ENCODE measurements at places on chromosomes 3 and 15.

DNA sequence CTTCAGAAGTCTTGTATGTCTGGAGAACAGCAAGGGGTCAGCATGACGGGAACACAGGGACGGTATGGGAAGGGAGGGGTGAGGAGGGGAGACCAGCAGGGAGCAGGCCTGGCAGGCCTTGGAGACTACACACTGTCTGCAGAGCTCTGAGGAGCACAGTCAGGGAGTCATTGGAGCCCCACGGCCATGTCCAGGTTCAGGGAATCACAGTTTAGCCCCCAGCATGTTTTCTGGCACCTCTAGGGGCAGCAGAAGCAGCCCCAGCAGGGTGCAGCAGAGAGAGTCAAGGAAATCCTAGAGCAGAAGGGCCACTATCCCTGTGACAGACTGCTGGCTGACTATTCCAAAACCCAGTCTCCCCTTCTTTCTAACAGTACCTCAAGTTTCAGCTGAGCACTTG, 3.2 kb downstream of the LAMP3 start:
- peak; percentile 38 for DNase-seq

GRCh38 chr3:68007621-68008226, 353.3 kb upstream of the SUCLG2 start:
- no peak for DNase-seq

DNA sequence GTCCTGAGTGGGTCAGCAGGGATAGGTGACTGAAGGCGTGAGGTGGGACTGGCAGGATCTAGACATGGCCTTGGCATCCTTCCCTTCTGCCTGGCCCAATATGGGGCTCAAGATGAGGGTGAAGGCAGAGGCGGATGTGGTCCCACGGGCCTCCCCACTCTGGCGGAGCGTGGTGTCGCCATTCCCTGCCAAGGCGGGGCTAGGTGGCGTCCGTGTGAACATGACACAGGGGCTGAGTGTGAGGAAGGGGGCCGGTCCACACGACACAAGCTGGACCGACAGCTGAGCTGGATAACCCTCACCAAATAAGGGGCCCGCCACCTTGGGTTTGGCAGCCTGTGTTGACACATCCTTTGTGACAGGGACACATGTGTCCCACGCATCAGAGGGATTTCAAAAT, 43.1 kb downstream of the ZNF710 start:
- no peak for DNase-seq

GRCh38 chr3:140995881-140996280, 54.2 kb downstream of the SLC25A36 start:
- no peak for DNase-seq

GRCh38 chr3:151550025-151550618, 89.3 kb upstream of the IGSF10 start:
- no peak for DNase-seq

DNA sequence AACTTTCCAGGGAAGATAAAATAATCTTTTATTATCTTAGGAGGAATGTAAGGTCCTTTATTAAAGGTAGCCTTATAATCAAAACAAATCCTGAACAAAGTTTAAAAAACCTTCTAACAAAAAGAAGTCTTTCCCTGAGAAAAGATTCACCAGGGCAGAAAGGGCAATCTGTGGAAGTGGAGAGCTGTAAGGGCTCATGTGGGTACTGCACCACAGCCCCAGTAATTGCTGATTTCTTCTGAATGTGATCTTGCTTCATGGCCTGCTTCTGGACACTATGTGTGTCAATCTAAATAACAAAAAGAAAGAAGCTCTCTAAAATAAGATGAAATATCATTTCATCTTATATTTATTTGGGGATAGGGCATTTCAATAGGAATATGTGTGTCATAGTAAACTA, 1501.6 kb downstream of the OTOL1 start:
- DNase-seq: no peak

All from germinal center (tissue), 1 donor.